Calu3 (cell line): ENCODE measurements at places on chromosomes 12 and 14.

GRCh38 chr12:16018306-16018705 is 107.2 kb downstream of the DERA start:
- DNase-seq = no peak

GRCh38 chr12:69120354-69120753 is 119.0 kb upstream of the CPSF6 start:
- no peak for DNase-seq

GRCh38 chr12:27865421-27865820 is 85.4 kb upstream of the MANSC4 start:
- no peak for DNase-seq

DNA sequence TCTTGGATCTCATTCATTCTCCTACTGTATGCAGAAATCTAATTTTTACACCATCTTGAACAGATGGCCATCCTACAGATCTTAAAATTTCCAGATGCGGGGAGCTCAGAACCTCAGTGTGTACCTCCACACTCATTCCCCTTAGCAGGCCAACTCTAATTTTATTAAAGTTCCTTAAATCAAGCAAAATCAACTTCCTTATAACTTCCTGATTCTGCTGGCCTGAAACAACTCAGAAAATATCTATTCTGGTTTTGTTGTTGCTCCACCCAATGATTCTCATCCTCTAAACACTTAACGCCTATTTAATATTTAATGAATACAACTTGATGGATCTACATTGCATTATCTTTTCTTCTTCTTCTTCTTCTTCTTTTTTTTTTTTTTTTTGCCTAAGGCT is 3.1 kb downstream of the EMP1 start:
- DNase-seq = no peak
